ENCODE measurements at places on chromosomes 12 and 14. TPM values are rescaled to one million over a fixed set of nuclear protein-coding genes. Genes with fewer than 3 reads are reported as not detected.

Gene SDS
- total RNA-seq, result not detected

Gene KCNH3
- 0.95 TPM for total RNA-seq

DNA sequence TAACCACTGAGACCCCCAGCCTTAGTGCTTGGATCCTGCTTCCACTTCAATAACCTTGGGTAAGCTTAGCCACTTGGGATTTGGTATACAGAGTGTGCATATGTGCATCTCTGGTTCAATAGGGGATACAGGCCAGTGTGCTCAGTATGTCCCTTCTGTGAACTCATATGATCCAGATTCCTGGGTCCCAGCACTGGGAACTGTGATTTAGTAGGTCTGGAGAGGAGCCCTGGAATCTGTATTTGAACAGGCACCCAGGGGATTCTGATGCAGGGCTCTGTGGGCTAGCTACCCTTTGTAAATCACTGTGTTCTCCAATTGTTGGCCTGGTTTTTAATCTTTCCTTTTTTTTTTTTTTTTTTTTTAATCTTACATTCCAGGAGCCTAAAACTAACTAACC lies 9.8 kb upstream of the RNU6-8 start:
- no peak for DNase-seq
- H3K4me1 ChIP-seq, result no peaks in the 10 kb centered on the region
- H3K27ac ChIP-seq, result no peak overlapping the region
- no peaks in the 10 kb centered on the region for H3K36me3 ChIP-seq
- H3K27me3 ChIP-seq, result no peaks in the 10 kb centered on the region
- H3K4me3 ChIP-seq, result no peak overlapping the region

DNA sequence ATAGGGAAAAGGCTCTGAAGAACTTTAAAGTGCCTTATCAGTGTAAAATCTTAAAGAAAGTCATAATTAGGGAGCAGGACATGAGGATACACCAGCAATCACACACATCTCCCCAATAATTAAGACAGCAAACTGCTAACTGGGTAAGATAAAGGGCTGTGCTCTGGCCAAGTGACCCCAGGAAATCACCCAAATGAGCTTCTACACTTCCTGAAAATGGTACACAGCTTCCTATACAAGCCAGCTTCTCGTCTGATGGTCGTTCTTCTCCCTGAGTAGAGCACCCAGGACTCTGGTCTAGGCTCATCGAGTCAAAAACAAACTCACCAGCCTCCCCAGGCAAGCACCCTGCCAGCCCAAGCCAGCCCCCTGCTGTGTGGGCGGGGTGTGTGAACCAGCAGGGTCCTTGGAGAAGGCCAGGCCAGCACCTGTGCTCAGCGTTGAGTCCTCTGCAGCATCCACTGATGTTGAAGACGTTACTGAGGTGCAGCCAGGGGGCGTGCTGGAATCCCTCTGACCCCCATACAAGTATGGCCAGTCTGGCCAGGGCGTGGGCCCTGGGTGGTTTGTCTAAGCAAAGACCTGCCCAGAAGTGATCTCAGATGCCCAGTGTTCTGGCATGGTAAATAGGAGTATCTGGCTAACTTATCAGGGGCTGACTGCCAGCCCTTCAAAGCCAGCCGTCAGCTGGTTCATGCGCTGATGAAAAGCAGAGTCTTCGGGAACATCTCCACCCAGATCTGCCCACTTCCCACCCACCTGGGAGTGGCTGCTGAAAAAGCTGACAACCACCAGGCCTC lies 41.4 kb downstream of the ACTN1 start:
- no peak for DNase-seq
- no peaks in the 10 kb centered on the region for H3K27me3 ChIP-seq
- no peak overlapping the region for H3K4me3 ChIP-seq
- H3K36me3 ChIP-seq, result no peaks in the 10 kb centered on the region
- H3K27ac ChIP-seq, result peak overlapping the region; percentile 92

DNA sequence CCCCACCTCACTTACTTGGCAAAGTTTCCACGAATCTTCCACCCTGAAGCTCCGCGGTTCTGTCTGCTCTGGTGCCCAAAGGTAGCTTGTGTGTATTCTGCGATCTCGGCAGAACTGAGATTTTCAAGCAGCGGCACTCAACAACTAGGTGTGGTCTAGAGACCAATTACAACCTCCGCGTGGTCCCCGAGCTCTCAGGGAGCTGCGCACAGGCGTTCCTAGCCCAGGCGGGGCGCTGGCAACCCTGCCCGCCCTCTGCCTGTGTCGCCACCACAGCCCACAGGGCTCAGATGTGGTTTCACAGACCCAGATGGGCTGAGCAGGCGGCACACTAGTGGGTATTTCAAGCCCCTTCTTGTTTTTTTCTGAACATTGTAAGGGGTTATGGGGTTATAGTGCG lies 1.5 kb upstream of the DIABLO start:
- H3K27ac ChIP-seq, result no peak overlapping the region
- no peaks in the 10 kb centered on the region for H3K27me3 ChIP-seq
- H3K4me1 ChIP-seq, result peaks cover 23% of the 10 kb centered on the region
- peaks cover 23% of the 10 kb centered on the region for H3K36me3 ChIP-seq
- DNase-seq, result no peak

DNA sequence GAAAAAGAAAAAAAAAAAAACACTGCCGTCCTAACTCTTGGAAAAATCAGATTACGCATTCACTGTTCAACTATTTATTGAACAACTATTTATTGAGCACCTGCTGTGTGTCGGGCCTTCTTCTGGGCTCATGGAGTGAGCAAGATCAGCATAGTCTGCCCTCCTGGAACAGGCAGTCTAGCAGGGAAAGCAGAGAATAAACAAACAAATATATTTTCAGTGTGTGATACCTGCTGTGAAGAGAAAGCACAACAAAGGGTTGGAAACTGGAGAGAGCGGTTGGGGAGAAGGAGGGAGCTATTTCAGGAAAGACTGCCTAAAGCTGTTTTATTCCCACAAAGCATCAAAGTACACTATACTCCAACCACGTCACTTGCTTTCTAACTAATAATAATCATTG lies 10.8 kb downstream of the PROX2 start:
- H3K36me3 ChIP-seq, result no peaks in the 10 kb centered on the region
- H3K27ac ChIP-seq, result no peak overlapping the region
- H3K4me1 ChIP-seq, result no peaks in the 10 kb centered on the region
- H3K27me3 ChIP-seq, result no peaks in the 10 kb centered on the region
- H3K4me3 ChIP-seq, result no peak overlapping the region

DNA sequence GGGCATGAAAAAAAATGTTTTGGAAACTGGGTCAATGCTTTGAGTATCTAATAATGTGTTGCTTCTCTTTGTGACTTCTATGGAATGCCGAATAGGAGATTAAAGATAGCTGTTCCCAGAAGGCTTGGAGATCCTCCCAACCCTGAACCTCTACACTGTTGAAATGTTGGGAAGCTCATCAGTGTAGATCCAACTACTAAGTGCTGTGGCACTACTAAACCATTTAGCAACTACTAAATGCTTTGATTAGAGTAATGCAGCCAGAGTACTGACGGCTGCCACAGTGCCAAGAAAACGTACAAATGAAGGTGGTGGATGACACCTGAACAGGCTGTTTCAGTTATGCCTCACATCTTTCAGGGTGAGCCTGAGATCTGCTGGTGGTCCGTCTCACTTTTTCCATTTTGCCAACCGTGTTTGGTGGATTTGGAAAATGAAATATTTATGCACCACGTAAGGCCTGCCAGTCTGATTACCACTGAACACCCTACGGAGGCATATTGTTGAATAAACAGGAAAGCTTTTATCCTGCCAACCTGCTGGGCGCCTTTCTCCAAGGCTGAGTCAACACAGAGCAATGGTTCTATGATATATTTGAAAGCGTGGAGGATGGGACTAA lies 938.0 kb upstream of the FLRT2 start:
- H3K36me3 ChIP-seq, result no peaks in the 10 kb centered on the region
- DNase-seq, result no peak
- no peak overlapping the region for H3K27ac ChIP-seq
- no peaks in the 10 kb centered on the region for H3K4me1 ChIP-seq
- H3K27me3 ChIP-seq, result no peaks in the 10 kb centered on the region

DNA sequence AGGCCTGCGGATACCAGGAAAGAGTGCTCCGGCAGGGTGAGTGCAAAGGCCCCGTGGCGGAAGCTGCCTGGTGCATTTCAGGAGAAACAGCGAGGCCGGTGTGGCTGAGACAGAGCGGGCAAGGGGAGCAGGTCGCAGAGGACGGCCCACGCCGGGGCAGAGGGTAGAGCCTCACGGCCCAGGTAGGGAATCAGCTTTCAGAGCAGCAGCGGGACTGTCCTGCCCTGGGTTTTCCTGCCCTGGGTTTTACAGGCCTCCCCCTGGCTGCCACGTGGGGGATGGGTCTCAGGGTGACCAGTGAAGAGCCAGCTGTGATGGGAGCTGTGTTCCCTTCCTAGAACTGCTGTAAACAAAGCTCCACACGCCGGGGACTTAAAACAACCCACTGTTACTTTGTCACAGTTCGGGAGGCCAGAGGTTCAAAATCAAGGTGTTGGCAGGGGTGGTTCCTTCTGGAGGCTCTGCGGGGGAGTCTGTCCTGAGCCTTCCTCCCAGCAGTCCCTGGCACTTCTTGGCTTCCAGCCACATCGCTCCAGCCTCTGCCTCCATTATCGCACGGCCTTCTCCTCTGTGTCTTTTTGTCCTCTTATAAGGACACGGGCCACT lies 10.4 kb downstream of the NCOR2 start:
- no peak for DNase-seq
- peaks cover 24% of the 10 kb centered on the region for H3K4me1 ChIP-seq
- H3K27ac ChIP-seq, result no peak overlapping the region
- H3K27me3 ChIP-seq, result no peaks in the 10 kb centered on the region
- H3K36me3 ChIP-seq, result no peaks in the 10 kb centered on the region
